ENCODE measurements at places on chromosomes 11 and 22.
A peak's percentile ranks its signal among the peaks of the same experiment; 100 is the strongest.

GRCh38 chr11:11980841-11981308 is 27.6 kb downstream of the DKK3 start:
- no peak for DNase-seq

- DNase-seq = no peak
Observed at GRCh38 chr11:33868647-33869461, 23.0 kb downstream of the LMO2 start.

DNA sequence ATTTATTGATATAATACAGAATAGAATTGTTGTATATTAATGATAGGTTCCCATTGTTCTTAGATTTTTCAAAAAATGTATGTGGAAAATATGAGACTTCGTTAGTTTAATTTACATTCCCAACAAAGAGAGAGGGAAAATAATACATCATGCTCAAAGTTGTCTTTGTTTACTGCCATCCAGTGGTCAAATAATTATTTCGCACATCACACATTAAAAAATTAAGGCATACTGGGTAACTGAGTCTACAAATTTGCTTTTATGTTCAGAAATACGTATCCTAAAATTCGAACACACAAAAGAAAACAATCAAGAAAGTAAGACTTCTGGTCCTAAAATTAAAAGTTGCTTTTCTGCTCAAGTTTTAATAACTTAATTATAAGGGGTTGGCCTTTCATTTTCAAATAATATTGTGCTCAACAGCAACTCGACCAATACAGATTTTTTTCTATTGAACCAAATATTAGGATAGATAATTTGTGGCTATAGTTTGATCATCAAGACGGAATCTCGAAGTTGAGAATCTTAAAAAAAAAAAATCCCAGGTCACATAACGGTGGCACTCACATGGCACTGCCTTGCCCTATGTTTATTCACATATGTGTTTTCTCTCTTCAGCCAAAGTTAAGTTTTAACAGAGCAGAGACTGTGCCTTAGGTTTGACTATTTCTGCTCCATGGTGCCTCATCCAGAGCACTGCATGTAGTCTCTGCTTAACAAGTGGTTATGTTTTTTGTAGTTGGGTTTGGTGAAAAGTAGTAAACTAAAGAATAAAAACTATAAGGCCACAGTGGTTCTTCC is 12.3 kb downstream of the PDGFD start:
- no peak for DNase-seq

- peak; percentile 46 for DNase-seq
Observed at GRCh38 chr11:14904745-14905103, 12.7 kb upstream of the CYP2R1 start.

DNA sequence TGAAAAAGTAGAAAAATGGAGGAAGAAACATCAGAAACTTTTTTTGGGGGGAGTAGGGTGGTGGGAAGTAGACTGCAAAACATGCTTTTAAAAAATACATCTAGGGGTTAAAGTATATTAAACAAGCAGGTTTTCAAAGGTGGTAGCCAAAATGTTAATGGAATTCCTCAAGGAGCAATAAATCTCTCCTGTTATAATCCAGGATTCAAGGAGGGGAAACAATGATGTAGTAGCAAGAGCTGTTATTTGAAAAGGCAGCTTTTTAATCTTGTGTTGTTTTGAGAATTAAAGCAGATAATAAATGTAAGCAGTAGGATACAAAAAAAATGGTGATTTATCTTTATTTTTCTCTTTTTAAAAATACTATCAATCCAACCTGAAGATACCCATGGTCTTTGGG is 736.5 kb upstream of the CCDC90B start:
- DNase-seq = no peak

DNA sequence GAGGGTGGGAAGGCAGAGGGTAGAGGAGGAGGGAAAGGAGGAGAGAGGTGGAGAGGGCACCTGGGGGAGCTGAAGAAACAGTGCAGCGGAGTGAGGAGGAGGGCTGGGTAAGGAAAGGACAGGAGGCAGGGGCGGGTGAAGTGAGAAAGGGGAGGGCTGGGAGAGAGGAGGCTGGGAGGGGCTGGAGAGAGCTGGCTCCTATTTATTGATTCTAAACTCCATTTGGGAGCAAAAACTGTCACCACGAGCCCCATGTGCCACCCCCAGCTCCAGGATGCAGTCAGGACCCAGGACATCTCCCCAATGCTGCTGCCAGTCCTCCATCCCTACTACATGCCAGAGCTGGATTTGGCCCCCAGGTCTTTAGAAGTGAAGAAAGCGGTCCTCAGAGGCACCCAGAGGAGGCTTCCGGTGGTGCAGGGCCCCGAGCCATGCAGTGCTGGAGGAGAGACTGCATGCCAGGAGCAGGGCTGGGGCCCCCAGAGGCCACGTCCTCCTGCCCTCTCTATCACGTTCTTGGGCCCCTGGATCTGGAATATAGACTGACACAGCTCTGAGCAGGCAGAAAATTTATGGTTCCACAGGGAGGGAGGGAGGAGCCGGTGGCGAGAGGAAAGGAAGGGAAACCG is 53.7 kb downstream of the SLC22A12 start:
- no peak for DNase-seq

DNA sequence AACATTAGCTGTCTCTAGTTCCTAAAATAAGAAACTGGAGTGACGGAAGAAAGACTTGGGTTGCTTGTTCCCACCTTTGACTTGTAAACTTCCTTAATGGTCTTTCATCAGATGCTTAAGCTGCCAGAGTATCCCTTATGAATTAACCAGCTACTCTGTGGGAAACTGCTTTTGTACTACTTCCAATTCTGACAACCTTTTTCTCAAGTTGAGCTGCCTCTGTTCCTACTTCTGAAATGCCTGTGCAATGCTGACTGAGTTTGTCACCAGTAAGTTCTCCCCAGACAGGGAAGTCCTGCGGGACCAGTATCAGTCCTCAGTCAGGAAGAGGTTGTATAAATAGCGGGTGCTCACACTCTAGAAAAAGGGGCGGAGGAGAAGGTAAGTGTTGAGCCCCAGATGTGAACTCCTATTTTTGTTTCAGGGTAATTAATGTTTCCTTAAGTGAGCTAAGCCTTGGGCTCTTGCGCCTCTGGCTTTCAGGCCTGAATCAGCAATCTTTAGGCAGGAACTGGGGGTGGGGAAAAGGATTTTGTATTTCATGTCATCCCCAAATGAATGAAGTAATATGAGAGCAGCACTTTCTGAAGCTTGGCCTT is 67.2 kb downstream of the CECR2 start:
- DNase-seq = no peak

DNA sequence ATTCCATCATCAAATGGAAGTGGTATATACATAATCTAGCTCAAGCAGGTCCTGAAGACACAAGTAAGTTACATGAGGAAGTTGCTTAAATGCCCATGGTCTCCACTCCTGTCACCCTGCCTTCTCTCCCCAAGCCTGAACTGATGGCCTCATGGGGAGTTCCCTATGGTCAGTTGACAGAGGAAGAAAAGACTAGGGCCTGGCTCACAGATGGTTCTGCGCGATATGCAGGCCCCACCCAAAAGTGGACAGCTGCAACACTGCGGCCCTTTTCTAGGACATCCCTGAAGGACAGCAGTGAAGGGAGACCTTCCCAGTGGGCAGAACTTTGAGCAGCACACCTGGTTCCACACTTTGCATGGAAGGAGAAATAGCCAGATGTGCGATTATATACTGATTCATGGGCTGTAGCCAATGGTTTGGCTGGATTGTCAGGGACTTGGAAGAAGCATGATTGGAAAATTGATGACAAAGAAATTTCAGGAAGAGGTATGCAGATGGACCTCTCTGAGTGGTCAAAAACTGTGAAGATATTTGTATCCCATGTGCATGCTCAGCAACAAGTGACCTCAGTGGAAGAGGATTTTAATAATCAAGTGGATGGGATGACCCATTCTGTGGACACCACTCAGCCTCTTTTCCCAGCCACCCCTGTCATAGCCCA is 17.3 kb upstream of the CD82 start:
- DNase-seq = no peak

GRCh38 chr22:39703928-39704639 is 133.5 kb downstream of the CACNA1I start:
- no peak for DNase-seq

- no peak for DNase-seq
Observed at GRCh38 chr11:19935507-19935906, 222.9 kb downstream of the NAV2 start.

DNA sequence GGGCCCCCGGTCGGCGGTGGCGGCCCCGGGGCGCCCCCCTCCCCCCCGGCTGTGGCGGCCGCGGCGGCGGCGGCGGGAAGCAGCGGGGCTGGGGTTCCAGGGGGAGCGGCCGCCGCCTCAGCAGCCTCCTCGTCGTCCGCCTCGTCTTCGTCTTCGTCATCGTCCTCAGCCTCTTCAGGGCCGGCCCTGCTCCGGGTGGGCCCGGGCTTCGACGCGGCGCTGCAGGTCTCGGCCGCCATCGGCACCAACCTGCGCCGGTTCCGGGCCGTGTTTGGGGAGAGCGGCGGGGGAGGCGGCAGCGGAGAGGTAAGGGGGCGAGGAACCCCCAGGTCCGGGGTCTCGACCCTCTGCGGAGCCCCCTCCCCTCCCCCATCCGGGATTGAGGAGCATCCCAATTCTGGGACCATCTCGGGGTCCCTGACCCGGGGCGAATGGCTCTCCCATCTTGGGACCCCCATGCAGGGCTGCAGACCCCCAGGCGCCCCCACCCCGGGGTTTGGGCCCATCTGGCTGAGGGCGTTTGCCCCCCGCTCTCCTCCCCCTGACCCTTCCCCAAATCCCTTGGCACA is 431 bp downstream of the KMT2A start:
- no peak for DNase-seq

Data from nucleus accumbens (tissue), 56 donors.